ENCODE measurements at places on chromosomes 5 and 9.

DNA sequence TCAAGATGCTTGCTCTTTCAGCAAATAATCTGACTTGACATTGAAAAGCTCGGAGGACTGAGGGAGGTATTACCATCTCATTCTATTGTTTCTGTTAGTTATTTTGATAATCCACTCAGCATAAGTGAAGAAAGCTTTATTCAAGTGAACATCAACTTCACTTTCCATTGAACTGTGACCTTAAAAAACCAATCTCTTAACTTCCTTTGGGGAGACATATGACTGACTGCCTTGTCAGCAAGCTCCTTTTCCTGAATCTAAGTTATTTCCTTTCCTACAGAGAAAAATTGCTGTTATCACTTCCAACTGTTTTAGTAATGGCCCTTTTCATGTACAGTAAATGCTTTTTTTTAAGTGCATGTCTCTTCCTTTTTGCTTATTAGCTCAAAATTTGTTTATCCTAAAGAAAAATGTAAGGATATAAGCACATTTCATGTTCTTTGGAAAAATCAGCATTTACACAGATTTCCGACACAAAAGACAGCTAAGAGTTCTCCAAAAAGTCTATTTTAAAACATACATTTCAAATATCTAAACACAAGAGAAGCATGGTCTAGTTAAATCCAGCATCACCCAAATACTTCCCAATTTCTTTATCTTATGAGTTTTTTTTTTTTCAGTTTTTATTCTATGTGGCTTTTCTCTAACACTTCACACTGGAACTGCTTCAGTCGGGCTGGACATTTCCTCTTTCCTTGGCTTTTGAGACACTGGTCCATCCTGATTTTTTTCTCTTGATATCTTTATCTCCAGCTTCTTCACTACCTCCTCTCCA lies 117.9 kb upstream of the DAB2 start:
- DNase-seq, result no peak

DNA sequence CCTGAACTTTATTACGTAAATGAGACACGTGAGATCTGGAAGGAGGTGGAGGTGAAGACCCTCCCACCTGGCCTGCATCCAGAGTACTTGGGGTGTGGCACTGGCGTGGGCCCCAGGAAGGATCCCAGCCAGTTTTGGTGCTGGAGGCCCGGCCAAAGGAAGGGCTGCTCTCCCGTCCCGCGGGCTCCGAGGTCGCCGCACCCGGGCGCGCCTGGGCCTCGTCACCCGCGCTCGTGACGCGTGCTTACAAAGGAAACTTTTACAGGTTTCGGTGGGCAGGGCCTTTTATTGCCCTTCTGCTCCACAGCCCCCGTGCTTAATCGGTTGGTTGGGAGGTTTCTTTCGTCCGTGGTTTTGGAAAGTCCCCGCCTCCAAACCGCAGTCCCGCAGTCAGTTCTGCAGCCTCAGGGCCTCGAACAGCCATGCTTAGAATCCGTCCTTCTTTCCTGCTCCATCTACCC lies 29.2 kb downstream of the CDKN2A start:
- no peak for DNase-seq

- DNase-seq, result no peak
Measured at GRCh38 chr5:79055017-79055416, 14.5 kb downstream of the DMGDH start.

- no peak for DNase-seq
Measured at GRCh38 chr5:116554764-116555163, 19.9 kb downstream of the SEMA6A start.

DNA sequence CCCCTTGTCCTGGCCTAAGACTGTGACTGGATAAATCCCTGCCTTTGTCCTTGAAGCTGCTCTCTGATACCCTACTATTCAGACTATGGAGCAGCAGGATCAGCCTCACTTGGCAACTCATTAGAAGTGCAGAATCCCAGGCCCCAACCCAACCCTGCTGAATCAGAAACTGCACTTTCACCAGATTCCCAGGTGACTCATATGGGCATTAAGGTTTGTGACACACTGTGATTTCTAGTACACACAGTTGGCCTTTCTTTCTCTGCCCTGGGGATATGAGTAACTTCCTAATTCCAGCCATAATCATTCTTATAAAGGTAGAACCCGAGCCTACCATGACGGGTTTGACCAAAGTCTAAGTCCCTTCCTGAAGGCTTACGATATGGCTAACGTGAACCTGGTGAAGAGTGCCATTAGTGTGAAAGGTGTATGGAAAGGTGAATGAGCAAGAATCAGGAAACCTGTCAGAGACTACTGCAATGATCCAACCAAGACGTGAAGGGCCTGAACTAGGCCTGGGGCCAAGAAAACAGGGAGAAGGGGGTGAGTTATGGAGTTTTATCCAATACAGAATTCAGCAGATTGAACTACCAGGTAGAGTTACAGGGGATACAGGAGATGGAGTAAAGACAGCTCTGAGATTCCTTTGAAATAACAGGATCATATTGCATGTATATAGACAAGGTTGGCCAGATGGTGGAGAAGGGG lies 533.0 kb downstream of the BNC2 start:
- DNase-seq, result no peak

DNA sequence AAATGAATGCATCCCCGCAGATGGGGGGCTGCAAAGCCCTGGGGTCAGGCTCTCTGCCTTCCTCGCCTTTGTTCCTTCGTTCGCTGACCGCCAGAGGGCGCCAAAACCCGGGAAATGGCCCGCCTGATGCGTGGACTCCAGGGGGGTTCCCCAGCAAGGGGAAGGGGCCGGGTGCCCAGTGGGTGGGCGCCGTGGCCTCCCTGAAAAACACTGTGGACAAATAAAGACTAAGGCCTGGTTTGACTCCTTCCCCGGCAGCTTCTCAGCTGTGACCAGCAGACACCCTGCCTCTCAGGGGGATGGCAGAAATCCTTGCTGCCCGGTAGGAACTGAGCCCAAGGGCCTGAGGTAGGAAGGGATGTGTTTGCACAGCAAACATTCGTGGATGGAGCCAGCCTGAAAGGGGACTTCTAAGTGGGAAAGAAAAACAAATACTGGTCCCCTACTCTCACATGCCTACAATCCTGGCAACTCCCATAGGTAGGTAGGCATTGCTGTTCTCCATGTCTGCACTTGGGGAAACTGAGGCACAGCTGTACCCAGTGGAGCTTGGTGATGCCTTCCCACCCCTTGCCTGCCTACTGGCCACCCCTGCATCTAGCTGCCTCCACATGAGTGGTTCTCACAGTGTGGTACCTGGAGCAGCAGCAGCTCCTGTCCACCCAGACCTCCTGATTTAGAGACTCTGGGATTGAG lies 57.7 kb downstream of the DUSP1 start:
- DNase-seq, result peak; percentile 60

DNA sequence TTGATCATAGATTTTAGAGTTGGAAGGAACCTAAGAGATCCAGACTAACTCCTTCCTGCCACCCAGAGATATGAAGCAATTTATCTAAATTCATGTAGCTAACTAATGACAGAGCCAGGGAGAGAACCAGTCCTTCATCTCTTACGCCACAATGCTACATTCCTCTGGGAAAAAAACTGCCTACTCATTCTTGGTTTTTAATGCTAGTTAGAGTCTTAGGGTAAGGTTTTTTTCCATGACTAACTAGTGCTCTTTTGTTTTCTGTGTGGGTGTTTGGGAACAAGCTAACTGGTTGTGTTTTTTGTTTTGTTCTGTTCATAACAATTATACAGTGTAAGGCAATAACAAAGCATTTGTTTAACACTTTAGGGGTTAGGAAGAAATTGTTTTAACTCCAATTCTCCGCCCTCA lies 52.4 kb downstream of the SLC44A1 start:
- DNase-seq, result no peak

DNA sequence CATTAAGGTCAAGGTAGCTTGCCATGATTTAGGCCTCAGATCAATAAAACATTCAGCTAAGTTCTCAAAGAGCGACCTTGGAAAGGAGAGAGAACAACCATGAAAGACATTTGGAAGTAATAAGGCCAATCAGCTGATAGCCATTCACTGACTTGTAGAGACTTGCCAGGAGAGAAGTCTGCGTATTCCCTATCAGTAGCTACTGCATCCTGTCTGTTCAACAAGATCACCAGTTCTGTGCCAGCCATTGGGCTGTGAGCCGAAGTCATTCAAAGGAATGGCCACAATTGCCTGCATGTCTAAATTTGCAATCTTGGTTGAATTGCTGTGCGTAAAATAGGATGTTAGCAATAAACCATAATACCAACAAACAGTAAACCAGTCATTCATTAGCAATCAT lies 219.8 kb downstream of the FBXL7 start:
- no peak for DNase-seq

- DNase-seq, result no peak
Measured at GRCh38 chr9:13088720-13089427, 190.6 kb downstream of the MPDZ start.

- no peak for DNase-seq
Measured at GRCh38 chr9:127968700-127969383, 11.9 kb downstream of the EEIG1 start.

- DNase-seq, result no peak
Measured at GRCh38 chr5:172133359-172134029, 54.5 kb downstream of the STK10 start.

DNA sequence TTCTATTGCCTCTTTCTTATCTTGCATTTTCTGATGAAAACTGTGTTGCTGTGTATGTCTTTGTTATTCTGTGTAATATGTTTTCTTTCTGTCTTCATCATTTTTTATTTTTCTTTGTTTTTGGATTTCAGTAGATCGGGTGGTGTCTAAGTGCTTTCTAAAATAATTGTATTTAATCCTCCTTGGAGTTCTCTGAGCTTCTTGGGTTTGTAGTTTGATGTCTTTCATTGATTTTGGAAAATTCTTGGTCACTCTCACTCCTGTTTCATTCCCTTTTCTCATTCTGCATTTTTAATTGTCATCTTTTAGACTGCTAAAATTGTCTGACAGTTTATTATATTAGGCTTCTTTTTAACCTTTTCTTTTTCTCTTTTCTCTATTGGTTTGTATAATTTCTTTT lies 560.5 kb downstream of the IRX1 start:
- DNase-seq, result no peak

DNA sequence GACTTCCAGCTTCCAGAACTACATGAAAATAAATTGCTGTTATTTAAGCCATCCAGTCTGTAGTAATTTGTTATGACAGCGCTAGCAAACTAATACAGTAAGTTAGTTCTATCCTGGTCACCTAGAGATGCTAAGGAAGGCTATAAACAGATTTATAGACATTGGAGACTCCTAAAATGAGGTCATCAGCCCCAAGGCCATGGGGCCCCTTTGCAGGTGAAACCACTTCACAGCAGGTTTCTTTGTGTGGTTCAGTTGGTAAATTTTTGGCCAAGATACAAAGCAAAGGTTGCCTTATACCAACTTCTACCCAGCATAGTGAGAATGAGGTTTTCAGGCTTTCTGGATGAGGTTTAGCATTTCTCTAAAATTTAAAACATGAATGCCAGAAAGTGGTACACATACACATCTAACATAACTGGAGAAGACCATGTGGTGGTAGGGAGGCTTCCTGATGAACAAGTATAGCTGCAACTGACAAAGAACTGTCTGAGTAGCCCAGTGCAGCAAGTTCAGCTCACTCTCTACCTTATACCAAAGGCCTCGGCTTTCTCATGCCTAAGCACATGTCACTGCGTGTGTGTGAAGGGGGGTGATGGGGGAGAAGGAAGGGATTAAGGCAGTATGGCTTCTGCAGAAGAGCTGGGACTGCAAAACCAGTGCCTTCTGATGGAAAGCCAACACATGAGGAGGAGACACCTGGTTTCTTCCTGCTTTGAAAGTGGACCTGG lies 264.6 kb upstream of the TAS2R1 start:
- no peak for DNase-seq

DNA sequence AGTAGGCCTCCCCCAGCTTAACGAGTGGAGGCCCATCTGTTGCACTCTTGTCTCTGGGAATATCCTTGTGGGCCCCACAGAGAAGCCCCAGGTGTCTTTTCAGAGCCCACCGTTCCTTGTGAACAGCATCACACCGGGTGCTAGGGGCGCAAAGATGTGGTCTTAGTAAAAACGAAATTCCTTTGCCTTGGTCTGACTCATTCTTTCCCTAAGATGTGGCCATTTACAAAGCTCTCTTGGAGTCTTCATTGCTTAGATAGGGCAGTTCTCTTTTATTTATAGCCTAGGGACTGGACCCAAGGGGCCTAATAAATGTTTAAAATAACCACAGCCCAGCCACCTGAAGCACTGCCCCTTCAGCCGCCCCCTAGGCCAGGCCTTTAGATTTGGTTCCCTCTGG lies 52.8 kb upstream of the RPL26L1 start:
- no peak for DNase-seq

GRCh38 chr9:89462199-89462598 lies 35.7 kb downstream of the SEMA4D start:
- no peak for DNase-seq

GRCh38 chr9:123353984-123354591 lies 1.9 kb upstream of the CRB2 start:
- peak; percentile 31 for DNase-seq

DNA sequence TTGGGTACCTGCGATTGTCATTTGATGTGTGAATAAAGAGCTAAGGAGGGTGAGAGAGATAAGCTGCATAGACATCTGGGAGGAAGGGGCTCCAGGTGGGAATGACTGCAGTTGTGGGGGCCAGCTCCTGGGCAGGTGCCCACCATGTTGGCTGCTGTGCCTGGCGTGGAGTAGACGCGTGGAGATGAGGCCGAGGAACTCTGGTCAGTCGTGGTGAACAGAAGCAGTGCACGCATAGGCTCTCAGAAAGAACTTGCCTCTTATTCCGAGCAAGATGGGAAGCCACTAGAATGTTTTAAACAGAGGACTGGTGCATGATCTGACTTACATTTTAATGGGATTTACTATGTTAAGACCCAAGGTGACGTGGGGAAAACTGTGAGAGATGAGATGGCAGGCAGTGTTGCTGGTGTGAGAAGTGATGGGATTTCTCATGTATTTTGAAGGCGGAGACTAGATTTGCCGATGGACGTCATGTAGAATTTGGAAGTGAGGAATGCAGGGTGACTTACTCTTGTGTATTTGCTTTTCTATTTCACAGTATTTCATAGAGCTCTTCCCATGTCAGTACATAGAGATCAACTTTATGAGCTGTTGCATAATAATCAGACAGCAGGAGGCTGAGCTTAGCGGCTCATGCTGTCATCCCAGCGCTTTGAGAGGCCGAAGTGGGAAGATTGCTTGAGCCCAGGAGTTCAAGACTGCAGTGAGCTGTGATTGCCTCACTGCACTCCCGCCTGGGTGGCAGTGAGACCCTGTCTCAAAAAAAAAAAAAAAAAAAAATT lies 71.1 kb downstream of the EHMT1 start:
- no peak for DNase-seq

DNA sequence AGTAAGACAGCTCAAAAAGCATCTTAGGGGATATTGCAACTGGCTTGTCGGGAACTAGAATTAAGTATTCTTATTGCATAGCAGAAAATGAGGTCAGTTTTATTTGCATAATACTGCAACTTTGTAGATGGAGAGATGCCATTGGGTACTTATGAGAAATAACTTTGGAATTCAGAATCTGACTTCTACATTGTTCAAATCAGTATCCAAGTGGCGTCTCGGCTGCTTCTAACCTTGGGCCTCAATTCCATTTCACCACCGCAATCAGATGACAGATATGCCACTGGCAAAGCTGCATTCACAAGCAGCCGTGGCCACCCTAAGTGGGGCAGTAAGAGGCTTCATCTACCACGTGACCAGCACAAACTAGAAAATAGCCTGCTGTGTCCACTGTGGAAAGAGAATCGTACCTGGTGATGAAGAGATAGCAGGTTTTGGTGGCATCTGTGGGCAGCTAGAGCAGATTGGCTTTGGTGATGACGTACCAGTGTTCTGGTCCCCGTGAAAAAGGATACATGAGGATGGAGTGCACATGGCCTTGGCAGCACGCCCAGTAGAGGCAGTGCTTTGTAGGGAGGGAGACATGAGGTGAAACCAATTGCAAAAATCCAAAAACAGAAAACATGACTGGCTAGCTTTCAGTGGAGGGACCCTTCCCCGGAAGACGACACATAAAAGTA lies 116.6 kb downstream of the KLHL3 start:
- DNase-seq, result no peak

- DNase-seq, result no peak
Measured at GRCh38 chr5:140969880-140970279, 3.6 kb downstream of the PCDHAC2 start.

Measured in activated naive CD4-positive, alpha-beta T cell (primary cell).